ENCODE measurements at places on chromosomes 5 and 9. TPM values are rescaled to one million over a fixed set of nuclear protein-coding genes. Genes with fewer than 3 reads are reported as not detected.

The TXNDC8 gene
- not detected for total RNA-seq

GRCh38 chr9:78903581-78903980, 606.7 kb downstream of the PSAT1 start:
- no peaks in the 10 kb centered on the region for H3K27me3 ChIP-seq
- H3K27ac ChIP-seq: no peak overlapping the region
- H3K4me1 ChIP-seq: no peaks in the 10 kb centered on the region
- no peak for DNase-seq
- H3K36me3 ChIP-seq: no peaks in the 10 kb centered on the region

- no peaks in the 10 kb centered on the region for H3K36me3 ChIP-seq
- no peak overlapping the region for H3K27ac ChIP-seq
- DNase-seq: no peak
Measured at GRCh38 chr5:57825031-57825686, 342.5 kb upstream of the ACTBL2 start.

DNA sequence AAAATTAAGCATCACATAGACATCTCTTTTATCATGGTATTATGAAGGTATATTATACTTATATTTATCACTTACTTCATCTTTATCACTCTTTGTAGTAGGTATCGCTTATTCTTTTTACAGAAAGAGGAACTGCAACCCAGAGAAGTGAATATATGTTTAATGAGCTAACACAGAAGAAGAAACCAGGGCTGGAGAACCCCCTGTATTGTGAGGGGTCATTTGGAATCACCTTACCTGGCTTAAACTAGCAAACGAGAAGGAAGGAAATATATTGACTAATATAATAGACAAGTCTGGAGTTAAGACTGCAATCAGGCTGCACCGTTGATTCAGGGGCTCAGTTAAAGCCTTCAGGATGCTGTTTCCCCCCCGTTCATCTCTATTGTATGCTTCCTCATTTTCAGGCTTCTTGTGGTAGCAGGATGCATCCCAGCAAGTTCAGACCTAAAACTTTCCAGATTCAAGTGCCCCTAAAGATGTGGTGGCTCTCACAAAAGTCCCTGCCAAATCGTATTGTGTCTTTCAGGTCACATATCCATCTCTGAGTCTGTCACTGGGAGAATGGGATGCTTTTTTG, 146.4 kb downstream of the GCNT1 start:
- DNase-seq: no peak
- H3K27ac ChIP-seq: no peak overlapping the region
- H3K36me3 ChIP-seq: no peaks in the 10 kb centered on the region
- H3K4me3 ChIP-seq: no peak overlapping the region

DNA sequence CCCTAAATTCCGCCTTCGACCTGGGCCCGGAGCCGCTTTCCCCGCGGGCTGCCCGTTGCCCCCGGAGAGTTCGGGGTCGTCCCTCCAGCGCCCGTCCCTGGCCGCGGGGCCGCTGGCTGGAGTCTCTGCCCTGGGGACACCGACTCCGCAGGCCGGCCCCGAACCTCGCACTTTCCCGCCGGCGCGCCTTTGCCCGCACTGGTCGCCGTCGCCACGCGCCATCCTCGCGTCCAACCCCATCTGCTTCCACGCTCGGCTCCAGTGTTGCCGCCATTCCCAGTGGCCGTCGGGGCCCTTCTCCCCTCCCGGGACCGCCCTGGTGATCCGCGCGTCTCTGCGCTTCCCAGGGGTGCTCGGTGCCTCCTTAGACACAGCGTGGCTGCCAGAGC, 11.0 kb downstream of the LHX3 start:
- H3K27ac ChIP-seq: no peak overlapping the region
- peaks cover 100% of the 10 kb centered on the region for H3K27me3 ChIP-seq
- no peak overlapping the region for H3K4me3 ChIP-seq
